ENCODE measurements at places on chromosomes 13 and 19.

DNA sequence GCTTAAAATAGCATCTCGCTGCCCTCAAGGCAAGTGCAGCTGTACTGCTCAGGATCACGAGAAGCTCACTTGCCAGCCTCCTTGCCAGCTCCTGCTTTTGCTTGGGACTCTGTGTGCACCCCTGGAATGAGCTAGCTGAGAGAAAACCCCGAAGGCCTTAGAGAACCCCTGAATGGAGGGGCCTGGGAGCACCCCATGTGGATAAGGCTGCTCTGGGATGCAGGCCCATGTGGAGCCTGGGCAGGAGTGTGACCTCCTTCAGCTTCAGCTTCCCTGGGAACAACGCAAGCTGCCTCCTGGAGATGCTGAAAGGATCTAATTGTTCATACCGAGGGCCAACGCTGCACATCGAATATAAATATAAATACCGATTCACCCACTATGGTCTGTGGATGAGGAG lies 109.2 kb downstream of the HSPH1 start:
- DNase-seq = no peak

DNA sequence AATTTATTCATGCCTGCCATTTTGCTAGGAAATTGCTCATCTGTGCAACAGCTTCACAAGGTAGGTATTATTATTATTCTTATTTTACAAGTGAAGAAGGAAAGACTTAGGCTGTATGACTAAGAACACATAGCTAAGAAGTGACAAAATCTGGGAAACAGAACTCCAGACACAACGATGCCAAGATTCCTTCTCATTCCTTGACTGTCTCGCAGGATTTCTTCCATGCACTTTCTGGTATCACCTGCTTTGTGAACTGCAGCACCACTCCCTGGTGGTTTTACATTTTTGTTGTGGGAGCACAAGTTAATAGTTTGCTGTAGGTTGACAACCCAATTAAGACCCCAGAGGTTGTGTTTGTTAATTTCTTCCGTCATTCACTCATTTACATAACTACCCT lies 188.5 kb downstream of the LACC1 start:
- DNase-seq = no peak

GRCh38 chr13:77696006-77696878 lies 1.2 kb upstream of the SLAIN1 start:
- DNase-seq = no peak

- no peak for DNase-seq
Measured at GRCh38 chr13:25225970-25226369, 53.9 kb upstream of the AMER2 start.

DNA sequence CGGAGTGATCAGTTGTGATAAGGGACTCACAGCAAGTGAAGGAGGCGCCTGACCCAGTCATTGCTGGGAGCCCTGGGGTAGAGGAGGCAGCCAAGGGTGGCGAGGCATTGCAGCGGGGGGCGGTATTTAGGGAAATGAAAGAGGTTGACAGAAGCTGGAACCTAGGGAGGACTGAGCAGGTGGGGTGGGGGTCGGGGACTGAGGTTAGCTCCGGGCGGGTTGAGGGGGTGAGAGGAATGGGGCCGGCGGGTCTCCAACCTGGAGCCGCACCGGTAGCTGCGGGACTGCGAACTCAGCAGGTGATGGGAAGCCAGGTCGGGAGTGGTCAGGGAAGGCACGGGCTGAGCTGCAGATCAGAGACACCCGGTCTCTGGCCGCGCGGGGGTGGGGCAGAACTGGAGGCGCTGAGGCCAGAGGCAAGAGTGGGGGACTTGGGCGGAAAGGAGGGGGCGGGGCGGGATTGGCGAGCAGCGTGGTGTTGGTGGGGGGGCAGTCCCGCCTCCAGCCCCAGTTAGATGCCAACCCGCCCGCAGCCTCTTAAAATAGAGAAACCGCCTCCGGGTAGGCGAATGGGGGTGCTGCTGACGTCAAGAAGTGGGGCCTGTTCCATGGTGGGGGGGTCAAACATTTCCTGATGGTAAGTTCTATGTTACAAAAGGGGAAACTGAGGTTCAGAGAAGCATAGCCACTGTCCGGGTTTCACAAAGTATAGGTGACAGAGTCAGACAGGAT lies 1.5 kb downstream of the MAST3 start:
- DNase-seq = no peak

DNA sequence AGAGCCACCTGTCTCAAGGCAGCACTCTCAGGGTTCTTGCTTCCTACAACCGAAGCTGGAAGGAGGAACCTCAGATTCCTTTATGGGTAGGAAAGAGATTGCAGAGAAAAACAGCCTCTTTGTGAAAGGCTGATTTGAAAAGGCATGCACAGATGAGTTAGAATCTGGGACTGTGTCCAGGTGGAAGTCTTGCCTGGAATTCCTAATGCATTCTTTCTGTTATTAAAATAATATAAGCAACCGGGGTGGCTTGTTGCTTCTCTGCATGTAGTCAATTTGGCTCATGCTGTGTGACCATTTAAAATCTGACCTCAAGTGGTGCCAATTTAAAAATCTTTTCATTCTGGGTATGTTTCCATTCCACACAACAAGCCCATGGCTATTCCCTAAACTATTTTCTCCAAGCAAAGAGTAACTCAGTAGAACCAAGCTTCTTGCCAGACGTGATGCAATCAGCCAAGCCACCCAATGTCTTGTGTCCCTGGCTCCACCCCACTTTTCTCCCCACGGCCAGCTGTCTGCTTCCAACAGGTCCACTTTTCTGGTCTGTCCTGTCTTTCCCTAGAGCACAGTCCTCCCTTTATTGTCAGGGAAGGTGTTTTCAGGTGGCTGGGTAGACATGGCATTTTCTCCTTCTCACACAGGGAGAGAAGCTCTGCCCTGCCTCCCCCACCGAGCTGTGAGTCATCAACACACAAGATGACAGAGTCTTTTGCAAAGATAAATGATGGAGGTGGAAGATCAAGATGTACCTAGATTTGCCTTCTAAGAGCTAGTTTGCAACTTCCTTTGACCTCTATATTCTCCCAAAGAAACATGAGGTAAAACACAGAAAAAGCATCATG lies 394.3 kb downstream of the FOXO1 start:
- peak; percentile 76 for DNase-seq

GRCh38 chr19:6042776-6043726 lies 65.1 kb upstream of the RANBP3 start:
- DNase-seq = no peak

DNA sequence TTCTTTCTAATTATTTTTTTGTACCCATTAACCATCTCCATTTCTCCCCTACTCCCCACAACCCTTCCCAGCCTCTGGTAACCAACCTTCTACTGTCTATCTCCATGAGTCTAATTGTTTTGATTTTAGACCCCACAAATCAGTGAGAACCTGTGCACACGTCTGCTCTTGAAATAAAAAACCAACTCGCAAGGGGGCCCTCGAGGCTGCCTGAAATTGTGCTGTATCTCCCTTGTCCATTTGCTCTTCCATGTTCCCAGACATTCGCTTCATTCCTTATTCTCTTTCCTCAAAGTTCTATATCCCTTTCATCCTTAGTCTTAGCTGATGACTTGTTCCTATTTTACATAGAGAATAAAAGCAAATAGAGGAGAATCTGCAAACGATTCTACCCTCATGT lies 95.0 kb downstream of the GPC5 start:
- DNase-seq = no peak

- no peak for DNase-seq
Measured at GRCh38 chr19:56377105-56377924, 16.0 kb downstream of the ZNF582 start.

DNA sequence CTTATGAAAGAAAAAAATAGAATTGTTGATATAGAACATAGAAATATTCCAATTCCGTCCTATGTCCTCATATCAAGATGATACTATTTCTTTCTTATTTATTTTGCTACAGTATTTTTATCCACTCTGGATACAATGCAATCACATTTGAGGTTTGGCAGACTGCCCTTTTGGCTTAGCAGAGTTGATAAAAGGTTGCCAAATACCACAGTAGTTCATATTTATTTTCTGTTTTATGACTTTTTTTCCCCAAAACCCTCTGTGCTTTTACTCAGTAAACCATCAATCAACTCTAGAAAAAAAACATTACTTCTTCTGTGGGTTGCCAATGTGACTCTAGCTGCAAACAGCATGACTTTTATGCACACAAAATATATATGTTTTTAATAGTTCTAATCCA lies 424.5 kb downstream of the PCDH9 start:
- no peak for DNase-seq
